ENCODE measurements at places on chromosomes 3 and 15. TPM values are rescaled to one million over a fixed set of nuclear protein-coding genes. Genes with fewer than 3 reads are reported as not detected.

DNA sequence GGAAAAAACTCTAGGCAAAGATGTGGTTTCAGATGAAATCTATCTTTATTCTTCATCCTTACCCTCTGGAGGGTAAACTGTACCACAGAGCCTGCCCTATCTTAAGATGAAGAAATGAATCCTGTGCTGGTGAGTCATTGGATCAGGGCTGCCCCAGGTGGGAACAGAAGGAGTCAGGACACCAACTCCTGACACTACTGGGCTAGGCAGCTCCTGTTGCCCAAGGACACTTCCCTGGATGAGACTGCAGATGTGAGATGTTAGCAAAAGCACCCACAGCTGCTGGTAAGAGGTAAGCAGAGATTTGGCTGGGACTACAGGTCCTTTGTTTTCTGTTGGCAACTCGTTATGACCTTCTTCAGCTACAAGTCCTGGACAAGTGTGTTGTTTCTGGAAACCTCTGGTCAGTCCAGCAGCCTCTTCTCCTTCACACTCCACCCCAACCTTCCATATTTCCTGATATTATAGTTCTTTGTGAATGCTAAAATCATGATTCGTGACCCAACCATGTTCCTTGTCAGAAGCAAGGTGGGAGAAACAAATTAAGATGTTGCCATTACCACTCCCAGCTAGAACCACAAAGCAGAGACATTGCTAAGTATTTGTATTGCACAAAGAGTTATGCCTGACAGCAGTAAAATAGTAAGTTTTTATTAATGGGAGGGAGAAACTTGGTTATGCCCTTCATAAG lies 104.2 kb upstream of the TGFBR2 start:
- H3K27me3 ChIP-seq, result no peaks in the 10 kb centered on the region
- H3K4me1 ChIP-seq, result no peaks in the 10 kb centered on the region
- H3K36me3 ChIP-seq, result no peaks in the 10 kb centered on the region
- H3K27ac ChIP-seq, result no peak overlapping the region
- DNase-seq, result no peak

- H3K36me3 ChIP-seq, result no peaks in the 10 kb centered on the region
- no peak overlapping the region for H3K27ac ChIP-seq
- no peaks in the 10 kb centered on the region for H3K27me3 ChIP-seq
- H3K4me3 ChIP-seq, result no peak overlapping the region
- DNase-seq, result no peak
- peaks cover 41% of the 10 kb centered on the region for H3K4me1 ChIP-seq
Observed at GRCh38 chr3:112776836-112777235, 69.8 kb downstream of the CD200R1L start.

The AP3B2 gene
- total RNA-seq, result 0.25 TPM

GRCh38 chr15:100468285-100468684 lies 60.5 kb downstream of the CERS3 start:
- peaks cover 3% of the 10 kb centered on the region for H3K36me3 ChIP-seq
- H3K4me1 ChIP-seq, result peaks cover 7% of the 10 kb centered on the region
- no peak overlapping the region for H3K4me3 ChIP-seq
- no peak for DNase-seq

The TRPM1 gene
- not detected for total RNA-seq

The POPDC2 gene
- total RNA-seq, result 3.5 TPM

- H3K4me1 ChIP-seq, result peaks cover 99% of the 10 kb centered on the region
- no peak for DNase-seq
- H3K4me3 ChIP-seq, result no peak overlapping the region
- peaks cover 23% of the 10 kb centered on the region for H3K36me3 ChIP-seq
- peak overlapping the region; percentile 96 for H3K27ac ChIP-seq
- H3K27me3 ChIP-seq, result no peaks in the 10 kb centered on the region
Observed at GRCh38 chr15:31362886-31363285, 36.3 kb downstream of the KLF13 start.

DNA sequence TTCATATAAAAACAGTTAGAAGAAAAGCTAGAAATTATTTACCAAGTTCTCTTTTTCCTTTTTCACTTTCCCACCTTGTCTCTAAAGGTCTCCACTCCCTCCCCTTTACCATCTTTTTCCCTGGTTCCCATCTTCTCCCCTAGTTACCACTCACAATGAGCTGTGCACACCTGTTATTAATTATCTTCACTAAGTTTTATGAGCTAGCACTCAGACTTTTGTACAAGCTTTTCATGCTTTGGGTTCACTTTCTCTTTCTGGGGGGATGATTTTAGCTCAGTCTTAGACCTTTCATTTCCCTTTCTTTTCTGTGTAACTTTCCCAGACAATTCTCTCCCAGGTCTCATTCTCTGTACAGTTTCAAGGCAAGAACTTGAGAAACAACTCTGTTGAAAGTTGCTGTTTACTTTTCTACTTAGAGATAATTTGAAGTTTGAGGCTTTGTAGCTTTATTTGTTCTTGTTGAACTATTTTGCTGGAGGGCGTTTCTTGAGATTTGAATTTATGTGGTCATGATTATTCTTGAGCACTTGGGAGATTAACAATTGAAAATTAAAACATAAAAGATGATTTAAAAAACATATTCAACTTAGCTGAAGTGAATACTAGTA lies 24.0 kb upstream of the AADAC start:
- no peaks in the 10 kb centered on the region for H3K36me3 ChIP-seq
- H3K27ac ChIP-seq, result no peak overlapping the region
- DNase-seq, result no peak
- H3K4me1 ChIP-seq, result no peaks in the 10 kb centered on the region

DNA sequence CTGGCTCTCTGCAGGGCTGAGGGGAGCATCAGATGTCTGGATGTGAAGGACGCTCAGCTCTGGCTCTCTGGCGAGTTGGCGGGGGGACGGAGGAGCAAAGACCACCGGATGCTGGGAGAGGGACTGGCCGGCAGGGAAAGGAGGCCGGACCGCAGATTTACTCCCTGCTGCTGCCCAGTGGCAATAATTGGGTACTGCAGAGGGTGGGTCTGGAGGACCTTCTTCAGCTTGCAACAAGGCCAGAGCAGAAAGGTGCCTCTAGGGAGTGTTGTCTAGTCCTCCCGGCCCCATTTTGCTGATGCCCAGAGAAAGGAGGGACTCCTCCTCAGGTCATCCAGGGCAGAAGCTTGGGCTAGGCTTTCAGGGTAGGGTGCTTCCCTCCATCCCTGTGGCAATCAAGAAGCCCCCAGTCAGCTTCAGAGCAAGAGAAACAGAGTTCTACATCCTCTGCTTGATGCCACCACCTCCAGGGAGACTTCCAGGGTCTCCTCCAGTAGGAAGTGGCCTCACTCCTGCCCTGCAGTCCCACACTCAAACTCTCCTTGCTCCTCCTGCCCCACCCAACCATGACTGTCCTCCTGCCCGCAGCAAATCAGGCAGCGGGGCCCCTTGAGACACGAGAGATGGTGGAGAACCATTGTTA lies 20.3 kb upstream of the CSPG4 start:
- DNase-seq, result peak; percentile 28
- no peak overlapping the region for H3K4me3 ChIP-seq
- no peaks in the 10 kb centered on the region for H3K27me3 ChIP-seq
- H3K4me1 ChIP-seq, result peaks cover 13% of the 10 kb centered on the region
- no peak overlapping the region for H3K27ac ChIP-seq

The KBTBD12 gene
- not detected for total RNA-seq

The CADM2 gene
- 0.03 TPM for total RNA-seq

DNA sequence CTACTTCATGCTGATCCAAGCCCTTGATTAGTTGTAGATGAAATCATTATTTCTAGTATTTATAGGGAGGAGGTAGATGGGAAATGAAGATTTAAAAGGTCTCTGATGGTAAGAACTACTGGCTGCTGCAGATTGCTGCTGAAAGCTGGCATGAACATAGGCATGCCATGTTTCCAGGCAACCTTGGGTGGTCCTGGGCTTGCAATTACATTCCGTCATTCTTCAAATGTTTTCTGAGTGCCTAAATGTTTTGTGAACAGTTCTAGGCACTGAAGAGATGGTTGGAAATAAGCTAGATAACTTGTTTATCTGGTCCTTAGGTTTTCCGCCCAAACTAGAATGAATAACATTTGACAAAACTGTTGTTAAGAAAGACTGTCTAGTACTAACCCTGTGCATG lies 95.8 kb downstream of the KCNAB1 start:
- H3K4me3 ChIP-seq, result no peak overlapping the region
- no peaks in the 10 kb centered on the region for H3K4me1 ChIP-seq
- DNase-seq, result no peak

DNA sequence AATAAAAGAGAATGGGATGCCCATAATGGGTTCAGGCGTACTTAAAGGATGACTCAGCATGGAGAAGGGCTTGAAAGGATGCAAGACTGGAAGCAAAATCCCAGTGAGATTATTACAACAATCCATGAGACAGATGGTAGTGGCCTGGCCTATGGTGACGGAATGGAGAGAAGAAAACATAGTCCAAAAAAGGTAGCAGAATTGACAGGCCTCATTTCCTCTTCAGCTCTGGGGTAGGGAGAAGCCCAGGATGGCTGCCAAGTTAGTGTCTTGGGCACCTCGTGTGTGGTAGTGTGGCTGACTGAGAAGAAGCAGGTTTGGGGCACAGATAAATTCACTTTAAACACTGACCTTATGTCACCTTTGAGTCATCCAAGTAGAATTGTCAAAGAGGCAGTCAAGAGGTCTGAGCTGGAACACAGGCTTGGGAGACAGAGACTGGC lies 18.1 kb downstream of the MB21D2 start:
- peaks cover 49% of the 10 kb centered on the region for H3K4me1 ChIP-seq
- no peaks in the 10 kb centered on the region for H3K36me3 ChIP-seq
- no peaks in the 10 kb centered on the region for H3K27me3 ChIP-seq

GRCh38 chr15:100713163-100713867 lies 110.9 kb downstream of the ASB7 start:
- H3K4me1 ChIP-seq, result no peaks in the 10 kb centered on the region
- no peak overlapping the region for H3K4me3 ChIP-seq
- H3K27me3 ChIP-seq, result no peaks in the 10 kb centered on the region
- H3K27ac ChIP-seq, result no peak overlapping the region
- H3K36me3 ChIP-seq, result no peaks in the 10 kb centered on the region

DNA sequence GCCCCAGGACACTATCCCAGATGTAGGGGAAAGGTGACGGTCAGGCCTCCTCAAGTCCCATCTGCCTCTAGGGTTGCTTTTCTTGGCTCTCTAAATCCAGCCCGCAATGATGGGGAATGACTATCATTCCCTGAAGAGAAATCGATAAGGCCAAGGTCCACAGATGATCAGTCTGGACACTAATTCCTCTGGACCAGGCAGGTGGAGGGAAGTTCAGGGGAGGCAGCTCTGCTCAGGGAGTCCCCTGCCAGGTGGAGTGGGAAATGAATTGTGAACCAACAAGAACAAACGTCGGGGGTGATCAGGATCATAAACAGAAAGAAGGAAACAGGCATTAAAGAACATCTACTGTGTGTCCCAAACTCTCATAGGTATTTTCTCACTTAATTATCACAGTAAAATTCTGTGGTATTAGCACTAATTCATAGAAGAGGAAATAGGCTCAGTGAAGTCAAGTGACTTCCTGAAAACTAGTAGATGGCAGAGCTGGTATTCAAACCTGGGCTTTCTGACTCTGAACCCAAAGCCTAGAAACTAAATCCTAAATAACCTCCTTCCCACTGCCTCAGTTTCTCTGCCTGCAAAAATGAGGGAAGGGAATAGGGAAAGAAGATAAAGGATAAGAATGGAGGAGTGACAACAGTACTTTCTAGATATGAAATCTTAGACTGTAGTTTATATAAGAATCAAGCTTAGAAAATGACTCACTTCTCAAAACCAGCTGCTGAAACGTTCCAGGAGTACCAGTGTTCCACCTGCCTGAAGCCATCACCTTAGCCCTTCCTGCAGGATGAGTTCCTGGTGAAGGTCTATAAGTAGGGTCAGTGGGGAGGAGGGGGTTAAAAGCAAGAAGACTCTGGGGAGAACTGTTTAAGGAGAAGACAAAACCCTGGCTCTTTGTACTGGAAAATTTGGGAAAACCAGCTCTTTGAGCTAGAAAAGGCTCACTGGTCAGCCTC lies 7.5 kb downstream of the BMF start:
- peaks cover 71% of the 10 kb centered on the region for H3K4me1 ChIP-seq
- no peaks in the 10 kb centered on the region for H3K27me3 ChIP-seq
- H3K36me3 ChIP-seq, result no peaks in the 10 kb centered on the region
- DNase-seq, result no peak
- H3K27ac ChIP-seq, result no peak overlapping the region
- no peak overlapping the region for H3K4me3 ChIP-seq

The LYSMD2 gene
- 17.4 TPM for total RNA-seq

GRCh38 chr15:55721554-55722185 lies 21.3 kb downstream of the PRTG start:
- no peak for DNase-seq
- no peak overlapping the region for H3K27ac ChIP-seq
- no peaks in the 10 kb centered on the region for H3K36me3 ChIP-seq
- H3K27me3 ChIP-seq, result peaks cover 4% of the 10 kb centered on the region

The ACKR4 gene
- total RNA-seq, result 0.16 TPM

DNA sequence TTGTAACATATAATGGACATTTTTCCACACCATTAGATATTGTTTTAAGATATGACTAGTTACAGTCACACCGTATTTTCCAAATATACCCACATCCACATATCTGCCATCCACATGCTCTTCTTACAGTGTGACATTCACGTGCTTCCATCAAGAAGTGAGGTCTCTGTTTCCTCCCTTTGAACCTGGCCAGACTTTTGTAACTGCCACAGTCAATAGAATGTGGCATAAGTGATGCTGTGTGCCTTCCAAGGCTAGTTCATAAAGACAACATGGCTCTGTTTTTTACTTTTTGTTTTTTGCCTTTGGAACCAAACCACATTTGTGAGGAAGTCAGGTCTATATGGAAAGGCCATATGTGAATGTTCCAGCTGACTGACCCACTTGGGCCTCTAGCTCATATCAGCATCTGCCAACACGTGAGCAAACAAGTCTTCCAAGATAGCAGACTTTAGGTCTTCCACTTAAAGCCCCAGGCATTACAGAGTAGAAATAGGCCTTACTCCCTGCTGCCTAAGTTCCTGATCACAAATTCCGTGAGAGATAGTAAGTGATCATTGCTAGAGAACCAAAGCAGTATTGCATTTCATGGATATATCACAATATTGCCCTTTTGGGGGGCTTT lies 27.1 kb downstream of the EIF1B start:
- H3K4me1 ChIP-seq, result no peaks in the 10 kb centered on the region
- no peak overlapping the region for H3K4me3 ChIP-seq
- H3K27me3 ChIP-seq, result peaks cover 2% of the 10 kb centered on the region

The CCDC39 gene
- total RNA-seq, result not detected

GRCh38 chr3:70608434-70608833 lies 296.0 kb upstream of the MDFIC2 start:
- H3K4me1 ChIP-seq, result no peaks in the 10 kb centered on the region
- no peak overlapping the region for H3K27ac ChIP-seq

DNA sequence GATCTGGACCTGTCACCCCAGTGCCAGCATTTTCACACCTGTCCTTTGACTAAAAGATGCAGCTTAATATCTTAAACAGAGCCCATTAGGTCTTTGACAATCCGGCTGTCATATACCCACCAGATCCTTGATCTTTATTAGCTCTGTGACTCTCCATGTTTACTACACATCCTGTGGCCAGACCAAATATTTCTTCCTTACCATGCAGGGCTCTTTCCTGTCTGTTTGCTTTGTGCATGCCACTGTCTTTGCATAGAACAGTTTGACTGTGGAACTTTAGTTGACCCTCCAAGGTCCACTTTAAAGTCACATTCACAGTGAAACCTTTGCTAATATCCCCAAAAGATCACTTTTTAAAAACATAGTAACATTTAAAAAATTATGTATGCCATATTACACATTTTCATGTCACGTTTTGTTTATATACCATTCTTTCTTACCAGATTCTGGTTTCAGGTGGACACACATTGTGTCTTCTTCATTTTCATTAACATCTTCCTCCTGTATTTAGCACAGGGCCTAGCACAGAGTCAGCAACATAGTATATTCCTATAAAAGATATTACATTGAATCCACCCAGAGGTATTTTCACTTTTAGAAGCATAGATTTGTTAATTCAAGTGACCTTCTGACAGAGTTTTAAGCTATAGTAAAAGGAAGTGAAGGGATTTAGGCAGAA lies 95.8 kb downstream of the RAP2B start:
- no peak for DNase-seq
- no peaks in the 10 kb centered on the region for H3K4me1 ChIP-seq
- H3K27me3 ChIP-seq, result no peaks in the 10 kb centered on the region
- H3K36me3 ChIP-seq, result no peaks in the 10 kb centered on the region
- no peak overlapping the region for H3K27ac ChIP-seq

The SEMA7A gene
- total RNA-seq, result 2.3 TPM
